ENCODE measurements at places on chromosomes 1 and 21.

DNA sequence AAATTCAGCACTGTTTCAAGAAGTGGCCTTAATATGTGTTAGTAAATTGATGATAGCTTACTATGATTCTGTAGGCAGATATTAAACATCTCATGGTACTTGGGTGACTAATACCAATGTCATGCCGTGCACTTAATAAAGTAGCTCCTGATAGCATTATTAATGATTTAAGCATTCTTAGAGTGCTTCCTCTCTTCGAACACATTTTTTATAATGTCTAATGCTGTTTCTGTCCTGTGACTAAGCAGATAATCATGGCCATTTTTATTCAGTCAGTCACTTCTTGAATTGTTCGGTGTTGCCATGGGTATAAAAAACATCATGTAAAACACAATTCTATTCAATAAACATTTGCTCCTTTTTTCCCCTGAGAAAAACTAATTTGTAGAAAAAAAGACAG, 804.6 kb upstream of the ADGRL4 start:
- no peak for DNase-seq

- DNase-seq: no peak
Observed at GRCh38 chr1:178895928-178896327, 25.1 kb upstream of the ANGPTL1 start.

DNA sequence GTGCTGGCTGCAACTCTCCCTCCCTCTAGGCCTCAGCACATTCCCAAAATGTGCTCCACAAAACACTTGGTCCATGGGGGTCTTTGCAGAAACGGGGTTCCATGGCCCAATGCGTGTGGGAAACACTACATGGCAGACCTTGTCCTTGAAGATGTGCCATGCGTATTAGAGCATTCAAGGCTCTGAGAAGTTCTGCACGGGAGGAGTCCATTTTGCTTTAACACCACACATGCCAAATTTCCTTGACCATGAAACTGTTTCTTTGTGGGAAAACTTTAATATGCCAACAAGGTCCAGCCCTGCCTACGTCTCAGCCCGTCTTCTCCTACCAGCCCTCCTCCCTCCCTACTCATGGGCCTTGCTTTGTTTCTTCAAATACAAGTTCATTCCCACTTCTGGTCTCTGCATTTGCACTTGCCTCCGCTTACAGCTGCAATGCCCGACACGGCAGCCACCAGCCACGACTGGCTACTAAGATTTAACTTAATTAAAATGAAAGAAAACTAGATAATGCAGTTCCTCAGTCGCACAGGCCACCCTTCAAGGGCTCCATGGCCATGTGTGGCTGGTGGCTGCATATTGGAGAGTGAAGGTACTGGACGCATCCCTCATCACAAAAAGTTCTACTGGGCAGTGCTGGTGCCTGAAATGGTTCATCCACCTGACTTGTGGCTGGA, 19.2 kb upstream of the TAS1R2 start:
- no peak for DNase-seq

GRCh38 chr1:109201123-109201703, 12.5 kb upstream of the SARS1 start:
- DNase-seq: no peak

- DNase-seq: no peak
Observed at GRCh38 chr1:185938396-185938795, 204.2 kb downstream of the HMCN1 start.

GRCh38 chr1:66729119-66729518, 23.1 kb upstream of the DYNLT5 start:
- DNase-seq: no peak

DNA sequence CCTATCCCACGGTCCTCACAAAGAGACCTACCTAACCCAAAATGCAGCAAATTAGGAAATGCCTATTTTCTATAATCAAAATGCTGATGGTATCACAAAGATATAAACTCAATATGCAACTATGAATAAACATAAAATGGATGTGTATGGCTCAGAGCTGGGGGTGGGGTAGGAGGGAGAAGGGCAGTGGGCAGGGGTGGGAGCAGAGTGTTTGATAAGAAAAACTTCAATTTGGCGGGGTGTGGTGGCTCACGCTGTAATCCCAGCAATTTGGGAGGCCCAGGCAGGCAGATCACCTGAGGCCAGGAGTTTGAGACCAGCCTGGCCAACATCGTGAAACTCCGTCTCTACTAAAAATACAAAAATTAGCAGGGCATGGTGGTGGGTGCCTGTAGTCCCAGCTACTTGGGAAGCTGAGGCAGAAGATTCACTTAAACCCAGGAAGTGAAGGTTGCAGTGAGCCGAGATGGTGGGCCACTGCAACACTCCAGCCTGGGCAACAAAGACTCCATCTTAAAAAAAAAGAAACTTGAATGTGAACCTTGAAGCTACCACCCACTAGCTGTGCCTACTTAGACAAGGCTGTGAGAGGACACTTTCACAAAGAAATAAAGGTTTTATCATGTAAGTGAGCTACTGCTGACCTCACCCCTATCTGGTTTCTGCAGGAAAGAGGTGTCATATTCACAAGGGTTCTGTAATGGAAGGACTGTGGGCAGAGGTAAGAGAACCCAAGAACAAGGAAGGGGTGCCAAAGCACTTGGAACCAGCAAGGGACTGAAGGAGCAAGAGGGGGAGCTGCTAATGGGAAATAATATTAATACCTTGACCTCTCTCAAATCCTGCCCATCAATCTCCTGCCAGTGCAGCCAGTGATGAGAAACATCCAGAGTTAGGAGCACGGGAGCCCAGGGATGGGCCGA, 53.0 kb downstream of the HLCS start:
- DNase-seq: no peak

DNA sequence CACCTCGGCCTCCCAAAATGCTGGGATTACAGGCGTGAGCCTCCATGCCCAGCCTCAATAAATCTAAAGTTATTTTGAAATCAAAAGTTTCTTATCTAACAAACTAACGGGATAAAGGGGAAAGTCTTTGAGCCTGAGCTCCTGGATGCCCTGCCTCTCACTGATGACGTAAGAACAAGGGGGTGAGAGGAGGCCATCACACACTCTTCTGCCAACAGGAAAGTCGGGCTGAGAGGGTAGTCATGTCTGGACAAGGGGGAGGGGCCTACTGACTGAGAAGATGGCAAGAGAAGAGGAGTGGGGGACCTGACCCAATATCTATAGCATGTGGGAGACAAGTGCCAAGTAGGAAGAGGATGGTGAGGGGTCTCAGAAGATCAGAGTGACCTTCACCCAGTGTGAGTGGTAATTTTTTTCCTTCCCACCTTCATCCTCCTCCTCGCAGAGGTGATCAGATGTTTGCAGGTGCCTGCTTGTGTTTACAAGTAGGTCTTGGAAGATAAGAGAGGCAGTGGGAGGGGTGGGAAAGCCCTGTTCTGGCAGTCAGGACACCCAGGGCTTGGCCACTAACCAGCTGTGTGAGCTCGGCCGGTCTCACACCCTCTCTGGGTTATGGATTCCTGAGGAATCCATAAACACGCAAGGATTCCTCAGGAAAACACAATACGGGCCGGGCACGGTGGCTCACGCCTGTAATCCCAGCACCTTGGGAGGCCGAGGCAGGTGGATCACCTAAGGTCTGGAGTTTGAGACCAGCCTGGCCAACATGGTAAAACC, 9.6 kb downstream of the UQCRHL start:
- no peak for DNase-seq

- DNase-seq: no peak
Observed at GRCh38 chr1:185288435-185288834, 28.6 kb downstream of the IVNS1ABP start.

DNA sequence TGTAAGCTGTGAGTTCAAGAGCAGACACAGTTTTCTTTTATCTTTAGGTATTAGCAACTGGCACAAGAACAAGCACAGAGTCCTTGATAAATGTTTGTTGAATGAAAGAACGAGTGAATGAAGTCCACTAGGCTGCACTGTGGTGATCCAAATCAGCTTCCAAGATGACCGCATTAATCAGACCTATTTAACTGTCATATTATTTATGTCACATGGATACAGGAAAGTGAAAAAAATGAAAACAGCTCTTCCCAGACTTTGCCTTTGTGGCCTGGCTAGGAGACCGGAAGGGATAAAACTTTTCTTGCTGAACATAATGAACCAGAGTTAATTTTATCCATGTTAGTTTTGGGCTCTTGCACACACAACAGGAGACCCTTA, 261.3 kb downstream of the TNR start:
- DNase-seq: no peak

DNA sequence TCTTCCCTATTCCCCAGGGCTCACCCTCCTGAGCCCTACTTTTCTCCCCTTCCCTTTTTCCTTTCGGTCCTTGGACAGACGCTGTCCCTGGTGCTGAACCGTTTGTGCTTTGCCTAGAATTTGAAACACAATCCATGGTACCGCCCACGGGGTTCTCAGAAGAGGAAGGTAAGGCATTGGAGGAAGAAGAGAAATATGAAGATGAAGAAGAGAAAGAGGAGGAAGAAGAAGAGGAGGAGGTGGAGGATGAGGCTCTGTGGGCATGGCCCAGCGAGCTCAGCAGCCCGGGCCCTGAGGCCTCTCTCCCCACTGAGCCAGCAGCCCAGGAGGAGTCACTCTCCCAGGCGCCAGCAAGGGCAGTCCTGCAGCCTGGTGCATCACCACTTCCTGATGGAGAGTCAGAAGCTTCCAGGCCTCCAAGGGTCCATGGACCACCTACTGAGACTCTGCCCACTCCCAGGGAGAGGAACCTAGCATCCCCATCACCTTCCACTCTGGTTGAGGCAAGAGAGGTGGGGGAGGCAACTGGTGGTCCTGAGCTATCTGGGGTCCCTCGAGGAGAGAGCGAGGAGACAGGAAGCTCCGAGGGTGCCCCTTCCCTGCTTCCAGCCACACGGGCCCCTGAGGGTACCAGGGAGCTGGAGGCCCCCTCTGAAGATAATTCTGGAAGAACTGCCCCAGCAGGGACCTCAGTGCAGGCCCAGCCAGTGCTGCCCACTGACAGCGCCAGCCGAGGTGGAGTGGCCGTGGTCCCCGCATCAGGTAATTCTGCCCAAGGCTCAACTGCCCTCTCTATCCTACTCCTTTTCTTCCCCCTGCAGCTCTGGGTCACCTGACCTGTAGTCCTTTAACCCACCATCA, 10.4 kb downstream of the BCAN start:
- DNase-seq: no peak

- no peak for DNase-seq
Observed at GRCh38 chr21:28455253-28455600, 537.5 kb downstream of the LTN1 start.

GRCh38 chr1:216456682-216457081, 33.4 kb upstream of the USH2A start:
- DNase-seq: no peak

GRCh38 chr1:212625781-212626450, 17.4 kb downstream of the ATF3 start:
- DNase-seq: no peak

All from urinary bladder (tissue), 4 donors.